ENCODE measurements at places on chromosomes 16 and 17.

GRCh38 chr16:66525396-66526180 is 24.3 kb downstream of the TK2 start:
- no peak for DNase-seq

DNA sequence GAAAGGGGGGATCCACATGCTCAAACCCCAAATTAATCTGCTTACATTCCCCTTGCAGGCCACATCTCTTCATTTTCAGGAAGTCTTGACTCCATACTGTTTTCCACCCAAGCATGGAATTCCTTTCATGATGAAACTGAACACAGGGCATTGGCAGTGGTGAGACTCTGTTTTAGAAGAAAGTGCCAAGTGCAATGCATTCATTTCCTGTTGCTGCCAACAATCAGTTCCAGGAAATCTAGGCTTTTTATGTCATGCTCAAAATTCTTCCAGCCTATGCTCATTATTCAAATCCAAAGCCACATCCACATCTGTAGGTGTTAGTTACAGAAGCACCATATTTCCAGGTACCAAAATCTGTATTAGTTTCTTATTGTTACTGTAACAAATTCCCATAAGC is 4.1 kb downstream of the CCL2 start:
- DNase-seq: no peak

GRCh38 chr17:42659079-42659931 is at the start of gene TUBG2:
Gene TUBG2, plus strand, starts transcription at chr17:42659284. Its CDS starts 220 bp downstream, at chr17:42659504.
- peak; percentile 33 for DNase-seq

DNA sequence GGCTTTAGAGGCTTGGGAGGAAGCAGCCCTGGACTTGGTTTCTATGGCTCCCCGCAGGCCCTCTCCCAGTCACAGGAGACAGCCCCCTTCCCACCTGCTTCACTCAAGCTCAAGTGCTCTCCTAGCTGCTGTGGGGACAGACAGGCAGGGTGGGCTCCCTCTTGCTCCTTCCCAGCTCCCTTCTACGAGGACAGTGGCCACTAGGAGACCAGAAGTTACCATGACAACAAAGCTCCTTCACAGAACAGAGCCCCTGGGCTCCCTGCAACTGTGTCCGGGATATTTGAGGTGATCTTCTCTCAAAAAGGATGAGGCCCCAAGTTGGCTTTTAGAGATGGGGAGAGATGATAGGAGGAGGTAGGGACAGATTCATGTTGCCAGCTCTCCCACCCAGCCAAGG is 116.3 kb downstream of the AMFR start:
- no peak for DNase-seq

- no peak for DNase-seq
These were observed 44.6 kb downstream of the SMIM36 start for GRCh38 chr17:55466671-55467070.

Measured in T-cell (primary cell).